Omental fat pad (tissue), 4 donors: ENCODE measurements at places on chromosomes 3 and 15.

DNA sequence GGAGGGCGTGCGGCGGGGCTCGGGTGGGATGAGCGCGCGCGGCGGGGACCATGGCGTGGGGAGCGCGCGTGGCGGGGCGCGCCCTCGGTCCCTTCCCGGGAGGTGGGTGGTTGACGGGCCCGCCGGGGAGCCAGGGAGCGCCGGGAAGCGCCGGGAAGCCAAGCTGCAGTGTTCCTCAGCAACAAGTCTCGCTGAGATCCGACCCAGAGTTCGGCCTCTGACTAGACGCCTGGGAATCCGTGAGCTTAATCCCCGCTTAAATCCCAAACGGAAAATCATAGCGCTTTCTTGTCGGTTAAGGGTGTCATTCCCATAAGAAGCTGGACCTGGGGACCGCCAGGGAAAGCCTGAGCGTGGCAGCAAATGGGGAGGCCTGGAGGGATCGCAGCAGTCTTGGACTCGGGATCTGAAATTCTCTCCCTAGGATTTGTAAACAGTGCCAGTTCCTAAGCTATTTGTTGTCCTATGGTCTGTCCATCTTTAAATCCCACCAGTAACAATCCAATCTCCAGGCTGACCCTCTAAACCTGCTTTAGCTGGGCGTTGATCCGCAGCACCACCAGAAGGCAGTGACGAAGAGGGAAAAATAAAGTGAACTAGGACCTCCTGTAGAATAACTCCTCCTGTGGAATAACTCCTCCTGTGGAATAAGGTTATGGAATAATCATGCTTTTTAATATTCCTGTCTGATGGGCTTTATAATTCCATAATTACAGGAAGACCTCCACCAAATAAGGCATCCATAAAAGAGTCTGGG lies 570 bp upstream of the NEDD4 start:
- no peak for DNase-seq

- no peak for DNase-seq
Measured at GRCh38 chr3:154716170-154716569, 286.2 kb upstream of the GPR149 start.

DNA sequence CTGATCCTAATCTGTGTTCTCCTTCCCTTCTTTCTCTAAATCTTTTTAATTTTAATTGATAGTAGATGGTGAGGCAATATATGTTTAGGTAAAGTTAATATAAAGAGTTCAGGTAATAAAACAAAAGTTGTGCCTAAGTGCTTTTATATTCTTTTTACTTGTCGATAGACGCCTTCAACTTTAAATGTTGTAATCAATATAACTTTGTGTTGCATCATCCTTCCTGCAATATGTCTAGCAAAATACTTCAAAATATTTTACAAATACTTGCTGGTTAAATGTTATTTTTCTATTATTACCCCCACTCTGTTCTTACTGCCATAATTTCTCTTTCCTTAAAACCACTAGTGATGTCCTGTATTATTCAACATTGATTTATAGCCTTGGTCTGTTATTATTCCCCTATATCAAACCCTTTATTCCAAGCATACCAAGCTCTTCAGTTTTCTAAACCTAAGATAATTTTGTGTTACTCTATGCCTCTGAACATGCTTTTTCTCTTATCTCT lies 92.4 kb downstream of the NAALADL2 start:
- DNase-seq = no peak

DNA sequence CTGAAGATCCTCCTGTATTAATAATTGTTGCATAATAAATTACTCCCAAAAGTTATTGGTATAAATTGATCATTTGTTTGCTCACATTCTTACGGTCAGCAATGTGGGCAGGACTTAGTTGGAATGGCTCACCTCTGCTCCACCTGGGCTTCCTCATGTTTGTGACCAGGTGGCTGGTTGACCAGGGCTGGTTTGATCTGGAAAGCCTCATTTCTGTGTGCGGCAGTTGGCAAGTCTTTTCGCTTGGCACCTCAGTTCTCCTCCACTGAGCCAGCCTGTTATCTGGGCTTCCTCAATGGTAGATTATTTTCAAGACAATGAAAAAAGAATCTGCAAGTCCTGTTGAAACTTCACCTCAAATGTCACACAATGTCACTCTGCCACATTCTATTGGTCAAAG lies 301.1 kb downstream of the TBL1XR1 start:
- no peak for DNase-seq

DNA sequence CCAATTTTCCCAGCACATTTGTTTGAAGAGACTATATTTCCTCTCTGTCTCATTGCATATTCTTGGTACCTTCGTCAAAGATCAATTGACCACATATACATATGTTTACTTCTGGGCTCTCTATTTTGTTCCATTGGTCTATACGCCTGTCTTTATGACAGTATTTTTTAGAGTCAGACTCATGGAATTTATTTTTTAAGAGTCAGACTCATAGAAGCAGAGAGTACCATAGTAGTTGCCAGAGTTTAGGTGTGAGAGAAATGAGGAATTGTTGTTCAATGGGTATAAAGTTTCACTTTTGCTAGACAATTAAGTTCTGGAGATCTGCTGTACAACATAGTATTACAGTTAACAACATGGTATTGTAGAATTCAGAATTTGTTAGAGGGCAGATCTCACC lies 27.1 kb downstream of the PLA2G4F start:
- DNase-seq = no peak

GRCh38 chr15:35329521-35329961 lies 216.4 kb downstream of the DPH6 start:
- DNase-seq = no peak

DNA sequence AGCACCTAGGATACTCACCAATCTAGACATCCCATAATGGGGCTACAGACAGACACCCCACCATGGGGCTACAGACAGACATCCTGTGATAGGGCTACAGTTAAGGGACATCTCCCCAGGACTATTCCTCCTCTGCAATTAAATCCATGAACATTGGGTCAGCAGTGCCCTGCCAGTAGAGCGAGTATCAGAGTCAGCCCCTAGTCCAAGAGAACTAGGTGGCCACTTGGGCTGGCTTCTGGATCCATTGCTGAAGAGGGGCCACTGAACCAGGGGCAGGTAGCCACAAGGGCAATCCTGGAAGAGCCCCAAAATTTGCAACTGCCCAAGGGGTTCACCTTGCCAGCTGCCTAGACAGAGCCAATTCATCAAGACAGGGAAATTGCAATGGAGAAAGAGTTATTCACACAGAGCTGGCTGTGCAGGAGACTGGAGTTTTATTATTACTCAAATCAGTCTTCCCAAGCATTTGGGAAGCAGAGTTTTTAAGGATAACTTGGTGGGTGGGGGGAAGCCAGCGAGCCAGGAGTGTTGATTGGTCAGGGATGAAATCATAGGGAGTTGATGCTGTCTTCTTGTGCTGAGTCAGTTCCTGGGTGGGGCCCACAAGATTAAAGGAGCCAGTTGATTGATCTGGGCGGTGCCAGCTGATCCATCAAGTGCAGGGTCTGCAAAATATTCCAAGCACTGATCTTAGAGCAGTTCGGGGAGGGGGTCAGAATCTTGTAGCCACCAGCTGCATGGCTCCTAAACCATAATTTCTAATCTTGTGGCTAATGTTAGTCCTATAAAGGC lies 170.2 kb upstream of the SMAD3 start:
- DNase-seq = no peak

GRCh38 chr15:52290800-52291199 lies 4.8 kb downstream of the MYO5C start:
- DNase-seq = no peak

DNA sequence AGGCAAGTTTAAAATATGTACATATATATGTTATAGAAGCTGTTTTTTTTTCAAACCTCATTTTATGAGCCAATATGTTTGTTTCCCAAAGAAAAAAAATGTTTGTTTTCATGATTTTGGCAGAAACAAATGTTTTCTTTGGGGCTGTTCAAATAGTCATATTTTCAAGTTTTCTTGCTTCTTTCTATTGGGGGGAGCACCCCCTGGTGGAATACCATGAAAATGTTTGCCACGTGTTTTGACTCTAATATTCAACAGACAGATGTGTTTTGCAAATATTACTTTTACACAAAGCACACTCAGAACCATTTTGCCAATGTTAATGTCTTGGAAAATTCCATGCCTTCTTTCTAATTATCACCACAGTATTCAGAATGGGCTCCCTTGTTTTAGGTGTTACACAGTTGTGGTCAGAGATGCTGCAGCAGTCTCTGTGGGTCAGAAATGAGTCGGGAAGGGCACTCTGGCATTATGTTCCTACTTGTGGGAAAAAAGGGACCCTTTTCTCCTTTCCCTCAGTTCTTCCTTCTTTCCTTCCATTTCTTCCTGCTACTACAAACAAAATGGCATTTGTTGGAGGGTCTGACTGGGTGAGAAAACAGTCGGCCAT lies 817.0 kb downstream of the TUSC7 start:
- DNase-seq = peak; percentile 25

- DNase-seq = no peak
Measured at GRCh38 chr15:65921780-65922179, 52.5 kb downstream of the RAB11A start.

DNA sequence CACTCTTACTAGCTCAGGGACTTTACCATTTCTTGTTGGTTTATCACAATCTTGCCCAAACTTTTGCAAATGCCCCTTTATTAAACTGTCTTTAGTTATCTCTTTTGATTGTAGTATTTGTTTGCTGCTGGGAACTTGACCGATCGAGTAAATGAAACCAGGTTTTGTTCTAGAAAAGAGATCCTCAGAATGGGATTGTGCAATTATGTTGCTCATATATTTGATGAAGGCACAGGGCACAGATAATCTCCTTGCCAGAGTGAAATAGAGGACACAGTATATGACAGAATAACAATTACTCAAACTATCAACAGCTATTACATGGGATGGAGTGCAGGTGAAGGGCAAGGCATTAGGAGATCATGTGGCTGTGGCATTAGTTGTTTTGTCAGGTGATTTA lies 216.6 kb upstream of the RASGRP1 start:
- DNase-seq = no peak

GRCh38 chr3:166575161-166575560 lies 737.9 kb upstream of the BCHE start:
- DNase-seq = no peak

DNA sequence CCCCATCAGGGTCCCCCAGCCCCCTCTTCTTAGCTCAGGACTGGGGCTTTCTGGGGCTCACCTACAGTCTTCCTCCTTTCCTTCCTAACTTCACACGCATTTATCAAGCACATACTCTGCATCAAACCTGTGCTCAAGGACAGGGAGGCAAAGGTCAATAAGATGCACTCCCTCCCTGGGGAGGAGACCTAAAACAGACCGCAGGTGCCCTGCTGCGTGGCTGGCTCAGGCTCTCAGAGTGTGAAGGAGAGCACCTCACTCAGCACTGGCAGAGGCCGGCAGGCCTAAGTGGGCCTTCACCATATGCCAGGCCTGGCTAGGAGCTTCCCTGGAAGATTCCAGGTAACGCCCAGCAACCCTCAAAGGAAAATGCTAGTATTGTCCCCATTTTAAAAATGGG lies 16.5 kb downstream of the LIPC start:
- DNase-seq = no peak

DNA sequence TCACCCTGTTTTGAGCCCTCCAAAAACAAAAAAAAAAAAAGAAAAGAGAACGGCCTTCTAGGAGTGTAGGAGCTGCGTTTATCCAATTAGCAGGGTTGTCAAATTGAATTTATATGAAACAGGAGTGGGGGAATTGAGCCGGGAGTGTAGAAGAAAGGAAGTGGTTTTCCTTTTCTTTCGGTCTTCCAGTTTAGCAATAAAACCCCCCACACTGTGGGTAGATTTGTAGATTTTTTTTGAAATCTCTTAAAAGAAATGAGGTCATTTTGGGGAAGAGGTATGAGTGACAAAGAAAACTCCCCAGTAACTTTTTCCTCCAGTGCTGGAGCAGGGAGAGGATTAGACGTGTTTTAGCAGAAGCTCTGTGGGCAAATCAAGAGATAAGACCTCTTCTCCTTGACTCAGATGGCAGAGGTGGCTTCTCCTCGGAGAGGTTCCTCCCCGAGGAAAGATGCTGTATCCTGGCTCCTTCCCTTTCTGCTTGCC lies 30.8 kb downstream of the BOC start:
- DNase-seq = no peak

- DNase-seq = no peak
Measured at GRCh38 chr15:31352339-31352751, 25.7 kb downstream of the KLF13 start.

GRCh38 chr3:18483226-18483625 lies 58.1 kb upstream of the SATB1 start:
- no peak for DNase-seq

DNA sequence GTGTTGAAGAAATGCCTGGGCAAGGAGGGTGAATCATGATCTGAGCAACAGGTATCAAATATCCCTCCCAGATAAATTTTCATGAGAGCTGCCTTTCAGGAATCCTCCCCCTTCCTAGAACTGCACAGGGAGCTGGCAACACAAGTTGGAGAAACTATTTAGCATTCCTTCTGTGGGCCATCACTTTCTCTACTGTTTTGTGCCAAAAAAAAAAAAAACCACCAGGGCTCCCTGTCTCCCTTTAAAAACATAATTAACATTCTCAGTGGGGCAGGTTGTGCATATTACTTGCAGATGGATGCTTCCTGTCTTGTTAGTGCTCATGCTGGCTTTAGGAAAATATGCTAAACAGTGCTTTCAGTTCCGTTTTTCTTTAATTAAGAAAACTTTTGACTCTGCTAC lies 234.9 kb upstream of the LMCD1 start:
- no peak for DNase-seq

- DNase-seq = no peak
Measured at GRCh38 chr15:92062505-92062904, 209.0 kb downstream of the SLCO3A1 start.

GRCh38 chr3:32842987-32843386 lies 25.2 kb downstream of the TRIM71 start:
- no peak for DNase-seq

GRCh38 chr15:85974348-85974705 lies 105.3 kb upstream of the AGBL1 start:
- DNase-seq = no peak

DNA sequence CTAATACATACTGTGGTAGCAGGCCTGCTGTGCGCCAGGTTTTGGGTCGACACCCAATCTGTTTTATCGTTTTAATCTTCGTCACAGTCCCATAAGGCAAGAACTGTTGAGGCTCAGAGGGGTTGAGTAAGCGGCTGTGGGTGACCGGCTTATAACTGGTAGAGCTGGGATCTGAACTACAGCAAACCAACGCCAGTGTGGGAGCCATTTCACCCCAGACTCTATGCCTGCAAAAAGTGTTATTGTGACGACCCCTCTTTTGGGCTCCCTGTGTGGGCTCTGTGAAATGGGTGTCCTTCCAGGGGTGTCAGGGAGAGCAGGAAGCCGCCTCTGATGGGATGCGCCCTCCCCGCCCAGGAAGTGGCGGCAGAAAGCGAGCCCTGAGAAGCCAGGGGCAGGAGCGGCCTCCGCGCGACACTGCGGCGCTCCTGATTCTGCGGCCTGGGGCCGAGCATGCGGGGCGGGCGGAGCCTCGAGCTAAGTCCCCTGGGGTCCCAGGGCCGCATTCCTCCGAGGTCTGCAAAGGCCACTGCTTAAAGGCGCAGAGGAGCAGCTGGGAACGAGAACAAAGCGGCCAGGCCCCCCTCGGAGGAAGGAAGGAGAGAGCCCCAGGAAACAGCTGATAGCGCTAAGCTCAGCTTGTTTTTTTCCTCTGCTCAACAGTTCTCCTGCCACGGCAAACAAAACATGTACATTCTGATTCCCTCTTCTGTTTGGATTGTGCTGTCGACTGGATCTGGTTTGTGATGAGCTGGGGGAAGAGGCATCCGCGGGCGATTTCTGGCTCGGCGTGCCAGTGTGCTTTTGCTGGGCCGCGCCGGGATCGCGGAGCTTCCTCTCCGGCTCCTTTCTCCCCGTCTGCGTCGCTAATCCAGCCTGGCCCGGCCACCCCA lies 33.9 kb downstream of the GRK7 start:
- DNase-seq = no peak
